ENCODE measurements at places on chromosomes 2 and 18.

- DNase-seq: no peak
Observed at GRCh38 chr2:172394002-172394401, 33.4 kb upstream of the ITGA6 start.

DNA sequence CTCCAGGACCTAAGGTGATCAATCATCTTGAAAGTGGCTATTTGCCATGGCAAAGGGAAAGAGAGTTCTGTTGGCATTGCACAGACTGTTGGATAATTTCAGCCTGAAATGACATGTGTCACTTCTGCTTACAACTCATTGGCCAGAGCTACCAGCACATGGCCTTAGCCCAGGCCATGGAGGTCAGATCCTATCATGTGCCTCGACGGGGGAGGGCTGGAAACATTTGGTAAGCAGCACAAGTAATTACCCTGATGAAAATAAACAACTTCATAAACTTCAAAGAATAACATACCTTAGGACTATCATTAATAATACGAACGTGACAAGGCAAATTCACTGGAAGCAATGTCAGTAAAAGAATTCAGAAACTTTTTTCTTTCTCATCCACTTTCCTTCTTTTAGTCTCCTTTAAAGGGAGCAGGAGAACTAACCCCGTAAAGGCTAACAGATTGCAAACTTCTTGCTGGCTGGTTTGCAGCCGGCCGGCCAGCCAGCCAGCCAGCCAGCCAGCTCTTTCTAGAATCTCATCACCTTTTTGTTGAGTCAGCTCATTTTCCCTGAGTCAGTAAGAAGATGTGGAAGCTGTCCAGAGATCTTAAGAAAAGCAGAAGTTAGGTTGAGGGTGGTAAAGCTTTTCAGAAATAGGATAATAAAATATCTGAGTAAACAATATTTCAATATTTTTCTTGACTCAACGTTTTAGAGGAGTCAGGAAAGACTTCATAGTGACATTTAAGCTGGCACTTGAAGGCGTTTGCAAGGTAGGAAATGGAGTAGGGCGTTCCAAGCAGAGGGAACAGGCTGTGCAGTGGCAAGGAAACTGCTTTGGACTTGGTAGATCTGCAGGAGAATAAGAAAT lies 31.9 kb downstream of the CNRIP1 start:
- no peak for DNase-seq

GRCh38 chr2:113131352-113132185 lies 4.2 kb downstream of the IL1RN start:
- DNase-seq: no peak

GRCh38 chr2:200340508-200341224 lies 34.2 kb downstream of the SPATS2L start:
- DNase-seq: no peak

- no peak for DNase-seq
Observed at GRCh38 chr2:219578811-219579613, 6.9 kb downstream of the INHA start.

- no peak for DNase-seq
Observed at GRCh38 chr2:208573569-208573968, 167.0 kb downstream of the PTH2R start.

DNA sequence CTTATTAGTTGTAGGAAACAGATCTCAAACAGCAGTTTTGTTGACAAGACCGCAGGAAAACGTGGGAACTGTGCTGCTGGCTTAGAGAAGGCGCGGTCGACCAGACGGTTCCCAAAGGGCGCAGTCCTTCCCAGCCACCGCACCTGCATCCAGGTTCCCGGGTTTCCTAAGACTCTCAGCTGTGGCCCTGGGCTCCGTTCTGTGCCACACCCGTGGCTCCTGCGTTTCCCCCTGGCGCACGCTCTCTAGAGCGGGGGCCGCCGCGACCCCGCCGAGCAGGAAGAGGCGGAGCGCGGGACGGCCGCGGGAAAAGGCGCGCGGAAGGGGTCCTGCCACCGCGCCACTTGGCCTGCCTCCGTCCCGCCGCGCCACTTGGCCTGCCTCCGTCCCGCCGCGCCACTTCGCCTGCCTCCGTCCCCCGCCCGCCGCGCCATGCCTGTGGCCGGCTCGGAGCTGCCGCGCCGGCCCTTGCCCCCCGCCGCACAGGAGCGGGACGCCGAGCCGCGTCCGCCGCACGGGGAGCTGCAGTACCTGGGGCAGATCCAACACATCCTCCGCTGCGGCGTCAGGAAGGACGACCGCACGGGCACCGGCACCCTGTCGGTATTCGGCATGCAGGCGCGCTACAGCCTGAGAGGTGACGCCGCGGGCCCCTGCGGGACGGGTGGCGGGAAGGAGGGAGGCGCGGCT lies at the start of gene TYMS:
TSS of gene TYMS (plus strand) at position 343 of the 690 bp plus-strand sequence. CDS start at position 433, 90 bp downstream.
- peak; percentile 51 for DNase-seq

- DNase-seq: no peak
Observed at GRCh38 chr2:198900141-198900540, 557.6 kb downstream of the SATB2 start.

DNA sequence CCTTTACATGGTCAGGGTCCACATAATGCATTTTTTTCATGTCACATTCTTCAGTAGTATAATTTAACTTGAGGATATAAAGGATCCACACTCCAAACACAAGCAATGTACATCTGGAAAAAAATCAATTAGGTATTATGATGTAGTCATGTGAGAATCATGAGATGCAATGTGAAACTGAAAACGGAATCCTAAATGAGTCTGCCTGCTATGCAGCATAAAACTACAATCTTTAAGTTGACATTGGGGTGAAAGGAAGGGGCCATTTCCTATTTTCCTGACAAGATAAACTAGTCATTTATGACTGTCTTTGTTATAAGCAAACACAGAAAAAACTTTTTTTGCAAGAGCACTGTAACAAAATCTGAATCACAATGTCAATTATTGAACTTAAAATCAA lies 27.6 kb downstream of the ST3GAL5 start:
- DNase-seq: no peak

- no peak for DNase-seq
Observed at GRCh38 chr2:239224955-239225354, 175.9 kb downstream of the HDAC4 start.

DNA sequence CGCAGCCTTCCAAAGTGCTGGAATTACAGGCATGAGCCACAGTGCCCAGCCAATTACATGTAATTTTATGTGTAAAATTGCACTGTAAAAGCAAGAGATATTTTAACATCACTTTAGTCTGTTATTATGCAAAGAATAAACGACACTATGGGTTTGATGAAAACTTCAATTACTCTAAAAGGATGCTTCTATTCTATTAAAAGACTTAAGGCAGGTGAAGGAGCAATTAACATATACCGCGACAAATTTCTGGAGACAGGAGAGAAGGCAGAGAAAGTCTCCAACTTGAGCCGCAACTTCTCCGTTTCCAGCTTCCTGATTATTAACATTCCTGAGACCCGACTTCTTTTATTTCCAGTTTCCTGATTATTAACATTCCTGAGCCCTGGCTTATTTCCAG lies 53.7 kb downstream of the FAM210A start:
- no peak for DNase-seq

DNA sequence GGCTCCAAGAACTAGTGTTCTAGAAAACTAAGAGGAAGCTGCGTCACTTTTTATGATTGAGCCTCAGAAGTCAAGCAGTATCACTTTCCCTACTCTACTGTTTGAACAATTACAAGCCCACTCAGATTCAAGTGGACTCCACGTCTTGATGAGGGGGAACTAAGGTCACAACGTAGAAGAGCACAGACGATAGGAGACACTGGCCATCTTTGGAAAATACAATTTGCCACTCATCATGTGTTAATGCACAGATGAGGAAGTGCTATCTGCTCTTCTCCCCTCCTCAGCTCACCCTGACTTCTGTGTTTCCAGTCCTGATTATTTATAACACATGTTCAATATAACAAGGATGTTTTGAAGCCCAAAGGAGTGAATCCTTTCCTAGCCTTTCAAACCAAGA lies 76.1 kb upstream of the CYP1B1 start:
- DNase-seq: no peak

- DNase-seq: no peak
Observed at GRCh38 chr2:100416397-100416934, 1.0 kb downstream of the CHST10 start.

GRCh38 chr2:113068706-113069485 lies 1.1 kb downstream of the IL1F10 start:
- no peak for DNase-seq

DNA sequence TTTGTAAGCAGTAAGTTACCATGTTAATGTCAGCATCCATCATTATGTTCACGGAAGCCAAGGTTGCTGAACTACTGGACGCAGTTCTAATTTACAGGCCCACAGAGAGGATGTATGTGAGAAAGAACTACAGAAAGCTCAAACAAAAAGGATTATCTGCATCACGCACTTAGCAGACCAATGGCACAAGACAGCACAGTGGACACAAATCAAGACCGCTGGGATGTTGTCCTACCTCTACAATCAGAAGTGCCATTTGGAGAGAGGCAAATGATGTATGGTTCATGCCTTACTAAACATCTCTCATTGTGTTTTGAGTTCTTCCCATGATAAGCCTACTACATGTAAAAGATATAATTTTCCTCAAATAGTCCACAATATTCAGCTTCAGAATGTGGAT lies 330.7 kb upstream of the CHAC2 start:
- DNase-seq: no peak

DNA sequence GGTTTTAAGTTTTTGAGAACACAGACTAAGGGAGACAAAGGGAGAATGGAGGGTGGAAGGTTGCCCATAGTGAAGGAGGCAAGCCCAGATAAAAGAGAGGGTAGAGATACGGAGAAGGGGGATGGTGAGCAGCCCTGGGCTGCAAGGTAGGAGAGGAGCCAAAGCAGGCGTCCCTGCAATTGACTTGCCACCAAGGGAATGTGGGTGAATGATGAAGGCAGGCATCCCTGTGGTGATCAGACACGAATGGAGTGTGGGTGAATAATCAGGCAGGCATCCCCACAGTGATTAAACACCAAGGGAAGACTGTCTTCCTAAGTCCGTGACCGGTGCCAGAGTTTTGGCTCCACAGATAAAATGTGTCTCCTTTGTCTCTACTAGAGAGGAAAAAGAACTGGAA lies 16.5 kb upstream of the ALPK2 start:
- no peak for DNase-seq

GRCh38 chr2:168948621-168949212 lies 47.6 kb downstream of the G6PC2 start:
- no peak for DNase-seq

GRCh38 chr2:183951630-183952029 lies 646.7 kb upstream of the ZNF804A start:
- no peak for DNase-seq

- DNase-seq: peak; percentile 44
Observed at GRCh38 chr2:71000780-71001591, 6.3 kb upstream of the TEX261 start.

DNA sequence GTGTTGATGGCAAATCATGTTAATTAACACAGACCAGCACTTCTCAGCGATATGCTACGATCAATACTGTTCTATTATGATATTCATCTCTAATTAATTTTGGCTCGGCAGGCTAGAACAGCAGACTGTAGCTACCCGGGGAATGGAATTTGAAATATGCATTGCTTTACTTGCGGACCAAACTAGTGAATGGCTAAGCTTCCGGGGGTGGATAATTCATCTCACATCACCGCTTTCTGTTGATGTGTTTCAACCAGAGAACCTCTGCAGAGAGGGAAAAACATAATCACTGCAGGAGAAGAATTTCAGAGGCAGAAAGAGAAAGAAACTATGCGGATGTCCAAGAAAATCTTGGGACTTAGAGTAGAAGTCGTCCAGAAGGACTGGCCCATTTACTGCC lies 490.9 kb downstream of the STK39 start:
- DNase-seq: no peak

- DNase-seq: no peak
Observed at GRCh38 chr2:197571627-197572271, 55.9 kb downstream of the MOB4 start.

GRCh38 chr2:190119257-190119656 lies 56.7 kb upstream of the MSTN start:
- DNase-seq: no peak

DNA sequence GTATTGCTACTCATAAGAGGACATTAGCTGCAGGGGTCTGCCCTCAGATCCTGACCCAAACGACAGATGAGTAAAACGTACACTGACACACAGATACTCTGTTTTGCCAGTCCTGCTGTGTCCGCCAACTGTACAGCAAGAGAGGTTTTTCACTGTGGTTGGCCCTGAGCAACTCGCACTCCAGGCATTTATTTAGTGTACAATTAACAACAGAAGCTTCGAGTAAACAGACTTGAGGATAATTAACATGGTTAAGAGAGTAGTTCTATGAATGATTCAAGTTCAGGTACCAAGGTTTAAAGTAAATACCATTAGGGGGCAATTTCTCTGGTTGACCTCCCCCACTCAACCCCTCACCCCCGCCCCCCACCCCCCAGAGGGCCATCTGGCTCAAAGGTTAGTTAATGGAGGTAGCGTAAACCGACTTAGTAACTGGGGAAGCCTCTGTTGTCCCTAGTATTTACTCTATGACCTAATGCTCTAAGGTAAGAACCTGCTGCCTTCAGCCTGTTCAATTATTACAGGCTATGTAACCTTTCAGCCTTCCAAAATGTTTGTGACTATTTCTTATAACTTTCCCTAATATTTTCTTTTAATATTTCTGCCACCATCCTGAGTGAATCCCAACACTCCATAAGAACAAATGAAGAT lies 103.9 kb upstream of the XIRP2 start:
- DNase-seq: no peak

DNA sequence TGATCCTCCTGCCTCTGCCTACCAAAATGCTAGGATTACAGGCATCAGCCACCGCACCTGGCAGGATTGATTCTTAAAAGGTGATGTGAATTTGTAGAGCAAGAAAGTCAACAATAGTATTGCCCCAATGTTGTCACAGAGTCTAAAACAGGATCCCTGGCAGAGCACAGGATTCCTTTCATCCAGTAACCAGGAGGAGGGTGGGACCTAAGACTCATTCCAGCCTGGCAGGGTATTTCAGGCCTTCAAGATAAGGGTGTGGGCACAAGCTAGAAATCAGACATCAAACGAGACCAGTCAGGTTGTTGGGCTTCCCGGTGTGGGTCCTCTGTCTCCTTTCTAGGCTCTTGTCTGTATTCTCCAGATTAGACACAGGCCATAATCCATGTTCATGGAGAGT lies 511.4 kb downstream of the BCL11A start:
- no peak for DNase-seq

DNA sequence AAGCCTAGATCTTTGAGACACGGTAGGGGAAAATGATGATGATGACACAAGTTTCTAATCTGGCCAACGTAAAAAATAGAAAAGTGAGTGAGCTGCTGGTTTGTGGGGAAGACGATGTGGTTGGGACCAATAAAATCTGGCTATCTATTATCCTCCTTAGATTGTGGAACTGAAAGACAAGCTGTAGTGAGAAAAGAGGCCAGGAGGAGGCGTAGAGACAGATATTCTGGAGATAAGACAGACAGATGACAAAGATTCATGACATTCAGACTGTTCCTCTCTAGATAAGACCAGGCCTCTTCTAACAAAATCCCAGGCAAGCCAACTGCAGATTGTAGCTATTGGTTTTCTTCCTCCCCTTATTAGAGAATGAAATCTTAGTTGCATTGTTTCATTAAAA lies 376.3 kb upstream of the UBE2E3 start:
- no peak for DNase-seq

DNA sequence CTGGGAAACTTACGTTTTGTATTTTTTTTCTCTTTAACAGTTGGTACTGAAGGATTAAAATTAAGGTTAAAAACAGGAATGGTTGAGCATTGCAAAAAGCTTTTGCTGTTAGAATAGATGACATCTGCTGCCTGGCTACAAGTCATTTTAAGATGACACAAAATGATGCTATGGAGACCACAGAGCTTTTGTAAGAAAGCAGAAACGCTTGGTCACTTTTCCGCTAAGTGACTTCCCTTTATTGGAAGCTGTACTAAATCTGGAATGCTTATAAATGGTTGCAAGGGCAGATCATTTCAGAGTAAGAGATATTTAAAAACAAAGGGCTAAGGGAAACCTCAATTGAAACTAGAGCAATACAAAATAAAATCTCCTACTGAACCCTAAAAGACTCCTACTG lies 544.0 kb downstream of the STK39 start:
- no peak for DNase-seq
